ENCODE measurements at places on chromosomes 4 and X.

- no peak for DNase-seq
Observed at GRCh38 chrX:154372612-154373022, 1.8 kb downstream of the FLNA start.

- DNase-seq: no peak
Observed at GRCh38 chr4:57303012-57303751, 193.0 kb upstream of the IGFBP7 start.

GRCh38 chr4:184462724-184463123 lies 11.6 kb downstream of the IRF2 start:
- DNase-seq: no peak

- DNase-seq: no peak
Observed at GRCh38 chr4:166012129-166013030, 139.3 kb downstream of the TLL1 start.
